Spinal cord (tissue), 10 donors: ENCODE measurements at places on chromosomes 3 and 15. TPM values are rescaled to one million over a fixed set of nuclear protein-coding genes. Genes with fewer than 3 reads are reported as not detected.

- no peaks in the 10 kb centered on the region for H3K27me3 ChIP-seq
- H3K36me3 ChIP-seq: no peaks in the 10 kb centered on the region
- H3K27ac ChIP-seq: no peak overlapping the region
- H3K4me3 ChIP-seq: no peak overlapping the region
- DNase-seq: no peak
- no peaks in the 10 kb centered on the region for H3K4me1 ChIP-seq
Observed at GRCh38 chr15:71060983-71061382, 54.3 kb upstream of the THSD4 start.

DNA sequence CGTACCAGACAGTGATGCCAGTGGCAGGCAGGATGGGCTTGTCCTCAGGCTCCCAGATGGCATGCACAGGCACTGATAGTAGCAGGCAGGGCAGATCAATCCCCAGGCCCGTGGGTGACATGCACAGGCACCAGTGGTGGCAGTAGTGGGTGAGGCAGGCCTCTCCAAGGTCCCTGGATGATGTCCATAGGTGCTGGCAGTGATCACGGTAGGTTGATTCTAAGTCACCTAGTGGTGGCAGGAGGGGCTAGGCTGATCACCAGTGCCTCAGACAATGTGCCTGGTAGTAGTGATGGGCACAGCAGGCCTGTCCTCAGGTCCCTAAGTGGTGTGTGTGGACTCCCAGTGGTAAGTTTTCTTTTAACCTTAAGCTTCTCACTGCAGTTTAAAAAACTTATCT, 19.6 kb downstream of the CEP63 start:
- H3K4me3 ChIP-seq: no peak overlapping the region
- H3K27ac ChIP-seq: no peak overlapping the region
- no peaks in the 10 kb centered on the region for H3K27me3 ChIP-seq
- no peaks in the 10 kb centered on the region for H3K4me1 ChIP-seq
- DNase-seq: no peak
- H3K36me3 ChIP-seq: peaks cover under 1% of the 10 kb centered on the region

The XYLB gene
- 7.5 TPM for total RNA-seq

DNA sequence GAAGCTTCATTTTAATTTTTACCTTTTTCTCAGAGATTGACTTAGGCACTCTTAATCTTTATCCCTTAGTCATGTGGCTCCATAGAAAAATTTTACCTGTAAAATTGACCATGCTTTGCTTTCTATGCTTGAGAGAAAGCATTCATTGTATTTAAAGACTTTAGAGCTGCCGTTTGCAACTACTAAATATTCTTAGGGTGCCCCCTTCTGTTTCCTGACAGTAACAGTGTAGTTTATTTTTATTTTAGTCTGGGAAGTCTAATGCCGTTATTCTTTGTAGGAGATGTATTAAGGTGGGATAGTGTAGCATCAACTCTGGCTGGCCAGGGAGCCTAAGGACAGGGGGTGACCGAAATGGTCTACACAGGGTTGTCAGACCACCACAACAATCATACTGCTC, 84.5 kb upstream of the SYNPR start:
- H3K4me1 ChIP-seq: no peaks in the 10 kb centered on the region
- H3K36me3 ChIP-seq: no peaks in the 10 kb centered on the region
- H3K27me3 ChIP-seq: no peaks in the 10 kb centered on the region

DNA sequence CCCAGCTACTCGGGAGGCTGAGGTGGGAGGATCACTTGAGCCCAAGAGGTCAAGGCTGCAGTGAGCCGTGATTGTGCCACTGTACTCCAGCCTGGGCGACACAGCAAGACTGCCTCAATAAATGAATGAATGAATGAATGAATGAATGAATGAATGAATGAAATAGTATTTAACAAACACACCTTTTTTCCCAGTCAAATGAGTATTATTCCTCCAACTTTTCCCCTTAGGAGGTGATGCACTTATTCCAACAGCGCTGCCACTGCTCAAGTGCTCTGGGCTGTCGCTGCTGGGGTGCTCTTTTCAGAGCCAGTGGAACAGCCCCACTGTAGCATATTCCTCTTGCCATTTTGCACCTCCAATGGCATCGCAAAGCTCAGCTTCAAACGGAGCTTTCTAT, 66.8 kb upstream of the RAD18 start:
- no peaks in the 10 kb centered on the region for H3K27me3 ChIP-seq
- H3K4me1 ChIP-seq: peaks cover 10% of the 10 kb centered on the region
- no peak for DNase-seq
- H3K36me3 ChIP-seq: peaks cover 10% of the 10 kb centered on the region
- H3K27ac ChIP-seq: no peak overlapping the region

DNA sequence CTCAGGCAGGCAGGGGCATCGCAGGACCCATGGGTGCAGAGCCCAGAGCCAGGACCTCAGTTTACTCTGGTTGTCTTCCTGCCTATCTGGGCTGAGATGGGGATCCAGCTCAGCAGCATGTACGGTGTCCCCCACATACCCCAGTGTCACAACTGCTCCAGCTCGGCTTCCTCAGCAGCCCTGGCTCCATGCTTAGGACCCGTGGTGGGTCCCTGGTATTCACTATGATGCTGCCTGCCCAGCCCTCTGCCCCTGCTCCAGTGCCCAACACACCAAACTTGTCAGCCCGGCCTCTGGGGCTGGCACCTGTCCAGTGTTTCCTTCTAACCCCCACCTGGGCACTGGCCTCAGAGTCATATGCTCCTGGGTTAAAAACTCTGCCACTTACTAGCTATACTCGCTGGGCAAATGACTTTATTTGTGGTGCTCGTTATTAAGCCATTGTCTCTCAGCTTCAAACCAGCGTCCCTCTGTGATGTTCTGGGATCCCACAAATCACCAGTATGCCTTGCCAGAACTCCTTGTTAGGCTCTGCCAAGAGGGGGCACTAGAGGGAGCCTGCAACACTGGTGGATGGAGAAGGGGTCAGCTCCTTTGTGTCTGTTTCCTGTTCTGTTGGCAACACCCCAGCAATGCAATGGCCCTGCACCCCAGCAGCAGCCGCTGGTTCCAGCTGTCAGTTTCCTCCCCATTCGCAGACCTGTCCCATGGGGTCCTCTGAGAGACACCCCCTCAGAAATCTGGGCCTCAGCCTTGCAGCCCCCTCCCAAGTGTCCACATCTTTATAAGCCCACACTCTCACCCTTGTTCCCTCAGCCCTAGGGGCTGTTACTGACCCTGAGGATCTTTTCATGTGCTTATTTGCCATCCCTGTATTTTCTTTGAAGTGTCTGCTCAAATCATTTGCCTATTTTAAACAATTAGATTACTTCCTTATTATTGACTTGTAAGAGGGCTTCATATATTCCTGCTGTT, 24.1 kb upstream of the MRPS22 start:
- no peak overlapping the region for H3K27ac ChIP-seq
- no peaks in the 10 kb centered on the region for H3K36me3 ChIP-seq
- no peak overlapping the region for H3K4me3 ChIP-seq
- H3K4me1 ChIP-seq: peaks cover 4% of the 10 kb centered on the region
- peak; percentile 27 for DNase-seq
- no peaks in the 10 kb centered on the region for H3K27me3 ChIP-seq

The C3orf70 gene
- 37.7 TPM for total RNA-seq

The TIGIT gene
- total RNA-seq: 0.10 TPM

The PDZRN3 gene
- 83.6 TPM for total RNA-seq

The ZNF662 gene
- total RNA-seq: 15.8 TPM

The PLIN1 gene
- total RNA-seq: 0.55 TPM

The HDGFL3 gene
- total RNA-seq: 113 TPM

- H3K4me1 ChIP-seq: peaks cover 45% of the 10 kb centered on the region
- DNase-seq: peak; percentile 59
- H3K27me3 ChIP-seq: peaks cover 18% of the 10 kb centered on the region
- H3K4me3 ChIP-seq: peak overlapping the region; percentile 67
Observed at GRCh38 chr3:134797057-134797740, 2.1 kb downstream of the EPHB1 start.

The CADPS gene
- 251 TPM for total RNA-seq

The FANCD2OS gene
- not detected for total RNA-seq

DNA sequence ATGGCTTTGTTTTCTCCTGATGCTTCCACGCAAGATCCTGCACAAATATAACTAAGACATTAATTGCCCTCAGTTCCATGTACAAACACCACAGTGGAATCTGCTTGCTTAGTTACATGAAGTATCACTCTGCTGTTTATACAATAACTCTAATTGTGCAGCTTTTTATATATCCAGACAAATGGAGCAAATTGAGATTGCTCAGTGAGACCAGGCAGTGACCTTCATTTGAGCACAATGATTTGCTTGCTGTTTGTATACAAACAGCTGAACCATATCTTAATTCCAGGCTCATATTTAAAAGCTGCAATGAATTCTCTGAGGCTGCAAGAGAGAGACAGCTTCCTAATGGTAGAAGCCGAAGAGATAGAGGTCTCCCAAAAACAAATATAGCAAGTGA, 243.7 kb downstream of the CADPS start:
- H3K4me3 ChIP-seq: no peak overlapping the region
- no peak overlapping the region for H3K27ac ChIP-seq
- H3K4me1 ChIP-seq: no peaks in the 10 kb centered on the region
- no peaks in the 10 kb centered on the region for H3K27me3 ChIP-seq

The SQOR gene
- 25.2 TPM for total RNA-seq

The CPLX3 gene
- 0.11 TPM for total RNA-seq

DNA sequence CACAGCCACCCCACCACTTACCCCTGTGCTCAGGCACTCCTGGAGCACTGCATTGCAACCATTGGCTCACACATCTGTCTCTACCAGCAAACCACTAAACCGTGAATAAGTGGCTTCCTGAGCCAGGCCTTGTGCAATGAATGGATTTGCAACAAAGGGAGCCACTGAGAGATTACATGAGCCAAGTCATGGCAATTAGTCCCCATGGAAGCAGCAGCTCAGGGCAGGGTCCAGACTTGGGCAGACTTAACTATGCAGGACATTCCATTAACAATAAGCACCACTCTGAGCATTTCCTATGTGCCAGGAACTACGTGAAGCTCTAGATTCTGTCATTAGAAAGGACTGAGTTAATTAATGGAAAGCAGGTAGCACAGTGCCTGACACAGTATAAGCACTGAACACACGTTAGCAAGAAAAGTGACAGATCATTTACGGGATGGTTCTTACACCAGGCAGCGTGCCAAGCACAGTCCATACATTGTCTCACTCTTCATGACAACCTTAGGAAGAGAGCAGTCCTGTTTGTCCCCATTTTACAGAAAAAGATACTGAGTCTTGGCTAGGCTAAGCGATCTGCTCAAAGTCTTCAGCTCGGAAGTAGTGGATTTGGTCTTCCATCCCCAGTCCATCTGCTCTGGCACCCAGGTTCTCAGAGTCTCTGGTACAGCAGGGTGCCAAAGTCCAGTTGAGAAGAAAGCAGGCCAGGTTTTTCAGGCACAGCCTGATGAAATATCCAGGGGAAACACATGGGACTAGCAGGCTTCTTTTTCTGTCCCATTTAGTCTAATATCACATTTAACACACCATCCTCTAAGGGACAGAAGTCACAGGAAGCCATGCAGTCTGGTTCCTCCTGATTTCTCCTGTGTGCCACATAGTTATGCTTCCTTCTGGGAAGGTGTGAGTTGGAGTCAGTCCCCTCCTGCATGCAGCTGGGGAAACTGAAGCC, 44.1 kb downstream of the LIPC start:
- no peak overlapping the region for H3K4me3 ChIP-seq
- no peaks in the 10 kb centered on the region for H3K36me3 ChIP-seq
- H3K27me3 ChIP-seq: no peaks in the 10 kb centered on the region
- DNase-seq: peak; percentile 57

- no peak overlapping the region for H3K27ac ChIP-seq
- no peaks in the 10 kb centered on the region for H3K36me3 ChIP-seq
- H3K4me3 ChIP-seq: no peak overlapping the region
- peak; percentile 28 for DNase-seq
- no peaks in the 10 kb centered on the region for H3K27me3 ChIP-seq
Observed at GRCh38 chr3:56123487-56123886, 344.8 kb downstream of the ERC2 start.

The GOLGA8S gene
- total RNA-seq: 1.1 TPM

The MYRIP gene
- total RNA-seq: 16.6 TPM

GRCh38 chr3:29410660-29411405, 130.0 kb downstream of the RBMS3 start:
- H3K27ac ChIP-seq: no peak overlapping the region
- no peak overlapping the region for H3K4me3 ChIP-seq
- no peaks in the 10 kb centered on the region for H3K4me1 ChIP-seq

The RTP4 gene
- 1.1 TPM for total RNA-seq

DNA sequence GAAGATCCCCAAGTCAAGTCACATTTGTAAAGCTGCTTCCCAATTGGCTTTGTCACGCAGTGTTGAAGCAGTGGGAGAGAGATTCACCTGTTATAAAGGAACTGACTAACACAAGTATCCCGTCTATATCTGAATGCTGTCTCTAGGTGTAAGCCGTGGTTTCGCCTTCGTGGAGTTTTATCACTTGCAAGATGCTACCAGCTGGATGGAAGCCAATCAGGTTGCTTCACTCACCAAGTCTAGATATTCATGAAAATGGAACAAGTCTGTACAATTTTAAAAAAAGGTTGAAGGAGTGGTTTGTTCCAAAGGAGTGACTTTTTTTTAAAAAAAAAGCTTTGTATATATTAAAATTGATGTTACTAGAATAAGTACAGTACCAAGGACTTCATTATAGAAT, 11.7 kb downstream of the RBM5 start:
- no peaks in the 10 kb centered on the region for H3K4me1 ChIP-seq
- no peak overlapping the region for H3K27ac ChIP-seq
- H3K27me3 ChIP-seq: no peaks in the 10 kb centered on the region
- DNase-seq: no peak
- H3K4me3 ChIP-seq: no peak overlapping the region
- H3K36me3 ChIP-seq: peaks cover 69% of the 10 kb centered on the region

DNA sequence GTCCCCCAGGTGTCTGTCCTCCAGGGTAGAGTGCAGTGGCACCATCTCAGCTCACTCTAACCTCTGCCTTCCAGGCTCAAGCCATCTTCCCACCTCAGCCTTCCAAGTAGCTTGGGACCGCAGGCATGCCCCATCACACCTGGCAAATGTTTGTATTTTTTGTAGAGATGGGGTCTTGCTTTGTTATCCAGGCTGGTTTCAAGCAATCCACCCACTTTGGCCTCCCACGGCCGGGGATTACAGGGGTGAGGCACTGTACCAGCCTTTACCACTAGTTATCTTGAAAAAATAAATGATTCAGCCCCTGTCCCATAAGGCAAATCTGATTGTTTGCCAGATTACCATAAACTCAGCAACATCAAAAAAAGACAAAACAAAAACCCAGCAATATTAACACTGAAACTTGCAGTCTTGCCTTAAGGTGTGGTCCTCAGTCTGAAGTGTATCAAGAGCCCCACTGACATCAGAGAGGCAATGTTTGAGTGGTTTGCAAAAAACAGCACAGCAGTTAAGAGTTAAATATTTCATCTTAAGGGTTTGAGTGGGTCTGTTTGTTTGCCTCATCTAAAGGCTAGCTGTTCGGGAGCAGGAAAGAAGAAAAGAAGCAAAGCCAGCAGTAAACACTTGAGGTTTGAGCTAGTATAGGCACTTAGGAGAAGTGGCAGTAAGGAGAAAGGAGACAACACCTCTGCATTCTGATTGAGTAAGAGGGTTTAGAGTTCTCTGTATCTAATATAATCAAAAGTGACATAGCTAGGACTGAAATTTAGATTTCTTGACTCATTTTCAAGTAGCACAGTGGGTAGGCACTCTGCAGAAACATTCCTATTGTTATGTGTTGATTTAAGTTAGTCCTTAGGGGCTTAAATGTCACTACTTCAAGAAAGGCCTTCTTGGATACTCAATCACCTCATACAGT, 26.3 kb upstream of the EDEM1 start:
- peaks cover 5% of the 10 kb centered on the region for H3K4me1 ChIP-seq
- H3K36me3 ChIP-seq: no peaks in the 10 kb centered on the region
- no peak for DNase-seq

The TIMP4 gene
- total RNA-seq: 8.7 TPM
